Stomach (tissue), 19 donors: ENCODE measurements at places on chromosomes 11 and 22. TPM values are rescaled to one million over a fixed set of nuclear protein-coding genes. Genes with fewer than 3 reads are reported as not detected.

- DNase-seq: no peak
- H3K27ac ChIP-seq: peak overlapping the region; percentile 94
- no peaks in the 10 kb centered on the region for H3K36me3 ChIP-seq
Measured at GRCh38 chr11:60954421-60954820, 2.4 kb upstream of the SLC15A3 start.

GRCh38 chr11:117290809-117291396, at the start of gene BACE1-AS:
BACE1-AS (plus strand) TSS chr11:117291346.
- H3K4me3 ChIP-seq: no peak within 1 kb of the TSS
- H3K27ac ChIP-seq: no peak within 1 kb of the TSS
- H3K27me3 ChIP-seq: no peaks in the 10 kb centered on the region
- H3K36me3 ChIP-seq: peaks cover 33% of the 10 kb centered on the region
- no peaks in the 10 kb centered on the region for H3K4me1 ChIP-seq

DNA sequence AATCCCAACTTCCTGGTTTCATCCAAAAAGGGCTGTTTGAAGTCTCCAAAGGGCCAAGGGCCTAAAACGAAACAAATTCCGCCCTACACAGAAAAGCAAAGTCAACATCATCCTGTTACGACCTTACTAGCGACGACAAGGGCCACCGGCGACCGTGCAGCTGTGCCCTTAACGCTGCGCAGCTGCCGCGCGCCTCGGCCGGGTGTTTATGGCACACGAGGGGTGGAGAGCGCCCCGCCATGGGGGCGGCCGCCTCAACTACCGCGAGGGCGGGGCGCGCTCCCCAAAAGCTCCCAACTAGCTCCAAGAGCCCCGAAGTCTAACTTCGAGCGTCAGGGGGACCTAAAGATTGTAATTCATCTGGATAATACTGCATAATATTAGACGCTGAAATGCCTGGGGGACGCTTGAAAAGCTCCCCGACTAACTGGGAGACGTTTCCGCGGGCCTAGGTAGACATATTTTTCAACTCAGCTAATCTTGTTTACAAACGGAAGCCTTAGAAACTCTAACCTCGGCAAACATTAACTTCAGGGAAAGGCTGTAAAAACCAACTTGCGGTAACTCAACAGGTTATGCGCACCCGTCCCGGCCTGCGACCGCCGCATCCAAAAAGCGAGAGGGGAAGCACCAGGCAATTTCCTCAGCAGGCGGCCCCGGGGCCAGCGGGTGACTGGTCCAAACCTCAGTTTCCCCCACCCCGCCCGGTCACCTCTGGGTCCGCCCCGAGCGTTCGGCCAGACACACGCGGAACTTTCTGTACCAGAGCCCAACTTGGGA, 694 bp downstream of the TMEM123 start:
- peak overlapping the region; percentile 96 for H3K27ac ChIP-seq
- peaks cover 9% of the 10 kb centered on the region for H3K36me3 ChIP-seq
- peak overlapping the region; percentile 92 for H3K4me3 ChIP-seq
- no peaks in the 10 kb centered on the region for H3K27me3 ChIP-seq
- DNase-seq: peak; percentile 93
- peaks cover 77% of the 10 kb centered on the region for H3K4me1 ChIP-seq

DNA sequence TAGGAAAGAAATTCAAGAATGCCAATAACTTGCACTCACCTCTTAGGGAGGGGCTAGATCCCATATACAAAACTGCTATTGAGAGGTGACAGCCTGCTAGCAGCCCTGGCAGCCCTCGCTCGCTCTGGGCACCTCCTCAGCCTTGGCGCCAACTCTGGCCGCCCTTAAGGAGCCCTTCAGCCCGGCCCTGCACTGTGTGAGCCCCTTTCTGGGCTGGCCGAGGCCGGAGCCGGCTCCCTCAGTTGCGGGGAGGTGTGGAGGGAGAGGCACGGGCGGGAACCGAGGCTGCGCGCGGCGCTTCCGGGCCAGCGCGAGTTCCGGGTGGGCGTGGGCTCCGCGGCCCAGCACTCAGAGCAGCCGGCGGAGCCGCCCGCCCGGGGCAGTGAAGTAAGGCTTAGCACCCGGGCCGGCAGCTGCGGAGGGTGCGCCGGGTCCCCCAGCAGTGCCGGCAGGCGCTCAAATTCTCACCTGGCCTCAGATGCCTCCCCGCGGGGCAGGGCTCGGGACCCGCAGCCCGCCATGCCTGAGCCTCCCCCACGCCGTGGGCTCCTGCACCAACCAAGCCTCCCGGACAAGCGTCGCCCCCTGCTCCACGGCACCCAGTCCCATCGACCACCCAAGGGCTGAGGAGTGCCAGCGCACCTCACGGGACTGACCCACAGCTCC, 329.9 kb downstream of the FAM181B start:
- no peak overlapping the region for H3K4me3 ChIP-seq
- no peaks in the 10 kb centered on the region for H3K4me1 ChIP-seq
- no peaks in the 10 kb centered on the region for H3K36me3 ChIP-seq
- no peak for DNase-seq

DNA sequence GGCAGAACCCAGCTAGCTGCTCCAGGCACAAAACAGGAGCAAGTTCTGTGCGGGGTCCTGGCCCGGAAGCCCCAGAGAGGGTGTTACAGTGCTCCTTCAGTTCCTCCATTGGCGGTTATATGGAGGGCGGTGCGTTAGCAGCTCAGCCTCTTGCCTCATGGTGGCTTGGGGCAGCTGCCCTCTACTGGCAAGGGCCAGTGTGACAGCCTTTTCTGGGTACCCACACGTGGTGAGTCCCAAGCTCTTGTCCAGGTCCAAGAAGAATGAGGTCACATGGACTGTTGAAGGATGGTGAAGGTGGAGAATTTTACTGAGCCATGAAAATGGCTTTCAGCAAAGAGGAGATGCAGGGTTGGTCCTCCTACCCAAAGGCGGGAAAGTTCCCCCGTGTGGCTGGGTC, 100.5 kb downstream of the WT1 start:
- H3K4me3 ChIP-seq: no peak overlapping the region
- H3K27ac ChIP-seq: no peak overlapping the region
- no peaks in the 10 kb centered on the region for H3K36me3 ChIP-seq
- no peak for DNase-seq
- H3K27me3 ChIP-seq: no peaks in the 10 kb centered on the region

ACR gene
- total RNA-seq: not detected

DNA sequence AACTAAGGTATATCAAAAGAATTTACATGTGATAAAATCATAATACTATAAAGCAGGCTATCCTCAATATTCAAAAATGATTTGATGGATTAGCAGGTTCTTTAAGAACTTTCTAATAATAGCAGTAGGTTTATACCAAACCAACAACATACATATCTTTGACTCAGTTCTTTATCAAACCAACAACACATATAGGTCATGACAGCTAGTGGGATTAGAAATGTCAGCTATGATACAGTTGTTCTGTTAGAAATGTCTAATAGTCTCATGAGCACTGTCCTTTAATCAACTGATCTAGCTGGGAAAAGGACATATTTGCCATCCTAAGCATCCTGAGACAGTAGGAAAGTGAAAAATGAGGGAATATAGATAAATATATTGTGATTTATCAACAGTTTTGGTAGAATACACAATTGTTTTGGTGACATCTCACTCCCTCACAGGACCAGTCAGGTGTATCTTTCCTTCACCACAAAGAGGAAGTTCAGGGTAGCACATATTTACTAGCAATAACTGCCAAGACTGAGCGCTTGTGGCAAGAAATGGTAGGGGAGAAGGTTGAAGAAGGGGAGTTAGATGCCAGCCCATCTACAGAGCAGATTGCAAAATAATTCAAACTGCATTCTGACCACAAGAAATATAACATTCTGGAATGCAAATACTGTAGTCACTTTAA, 90.8 kb upstream of the APOA1 start:
- H3K27ac ChIP-seq: no peak overlapping the region
- H3K27me3 ChIP-seq: no peaks in the 10 kb centered on the region
- no peak overlapping the region for H3K4me3 ChIP-seq
- H3K36me3 ChIP-seq: peaks cover 7% of the 10 kb centered on the region
- no peak for DNase-seq

DNA sequence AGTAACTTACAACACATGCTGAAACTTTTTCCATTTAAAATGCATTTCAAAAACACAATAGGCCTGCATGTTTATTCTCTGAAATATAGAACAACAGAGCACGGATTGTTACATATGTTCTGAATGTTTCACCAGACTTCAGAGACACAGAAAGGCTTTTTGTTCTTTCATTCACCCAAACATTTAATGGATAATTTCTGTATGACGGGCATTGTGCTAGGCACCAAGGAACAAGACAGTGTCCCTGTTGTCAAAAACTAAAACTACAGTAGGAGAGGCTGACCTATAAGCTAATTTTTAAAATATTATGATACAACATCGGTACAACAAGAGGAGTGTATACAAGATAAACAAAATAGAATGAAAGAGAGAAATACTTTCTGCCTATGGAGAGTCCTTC, 81.9 kb upstream of the TEAD1 start:
- no peak for DNase-seq
- no peaks in the 10 kb centered on the region for H3K36me3 ChIP-seq
- no peak overlapping the region for H3K27ac ChIP-seq
- no peak overlapping the region for H3K4me3 ChIP-seq
- no peaks in the 10 kb centered on the region for H3K27me3 ChIP-seq

SOX6 gene
- 5.8 TPM for total RNA-seq

- no peak overlapping the region for H3K4me3 ChIP-seq
- no peak overlapping the region for H3K27ac ChIP-seq
- H3K4me1 ChIP-seq: no peaks in the 10 kb centered on the region
Measured at GRCh38 chr11:80911666-80912065, 1470.8 kb upstream of the TENM4 start.

DNA sequence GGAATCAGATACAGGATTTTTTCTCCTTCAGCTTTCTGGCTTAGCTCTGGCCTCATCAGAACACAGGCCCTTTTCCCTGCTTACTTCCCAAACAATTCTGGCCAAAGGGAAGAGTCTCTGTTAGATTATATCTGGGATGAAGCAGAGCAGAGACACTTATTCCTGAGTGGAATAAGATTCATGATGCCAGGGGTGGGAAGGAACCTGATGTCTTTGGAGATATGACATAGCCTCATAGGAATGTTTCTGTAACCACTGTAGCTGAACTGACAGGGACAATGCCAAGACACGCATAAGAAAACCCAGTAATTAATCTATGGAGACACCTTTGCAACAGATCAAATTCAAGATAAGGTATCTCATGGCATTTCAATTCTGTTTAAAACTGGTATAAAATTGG, 177.1 kb upstream of the RAG2 start:
- H3K27ac ChIP-seq: no peak overlapping the region
- no peaks in the 10 kb centered on the region for H3K27me3 ChIP-seq
- no peak for DNase-seq
- H3K36me3 ChIP-seq: no peaks in the 10 kb centered on the region

DNA sequence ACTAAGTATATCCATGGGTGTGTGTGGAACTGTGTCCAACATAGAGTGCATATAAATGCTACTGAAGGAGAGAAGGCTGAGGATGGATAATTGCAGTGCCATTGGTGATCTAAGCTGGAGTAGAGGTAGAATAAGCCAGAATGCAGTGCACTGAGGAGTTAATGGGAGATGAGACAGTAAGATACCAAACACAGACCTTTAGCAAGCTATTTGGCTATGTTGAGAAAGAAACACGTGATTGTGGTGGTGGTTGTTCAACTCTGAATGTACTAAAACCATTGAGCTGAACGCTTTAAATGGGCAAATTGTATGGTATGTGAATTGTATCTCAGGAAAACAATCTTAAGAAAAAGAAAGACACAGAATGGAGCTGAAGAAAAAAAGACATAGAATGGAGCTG, 22.8 kb downstream of the JAML start:
- no peak overlapping the region for H3K27ac ChIP-seq
- H3K36me3 ChIP-seq: no peaks in the 10 kb centered on the region
- no peaks in the 10 kb centered on the region for H3K27me3 ChIP-seq
- H3K4me3 ChIP-seq: no peak overlapping the region

CHRM1 gene
- total RNA-seq: 19.4 TPM

- no peaks in the 10 kb centered on the region for H3K27me3 ChIP-seq
- no peak for DNase-seq
- no peaks in the 10 kb centered on the region for H3K36me3 ChIP-seq
- no peaks in the 10 kb centered on the region for H3K4me1 ChIP-seq
- H3K4me3 ChIP-seq: no peak overlapping the region
- H3K27ac ChIP-seq: no peak overlapping the region
Measured at GRCh38 chr11:6841694-6842093, 3.8 kb upstream of the OR10A5 start.

DNA sequence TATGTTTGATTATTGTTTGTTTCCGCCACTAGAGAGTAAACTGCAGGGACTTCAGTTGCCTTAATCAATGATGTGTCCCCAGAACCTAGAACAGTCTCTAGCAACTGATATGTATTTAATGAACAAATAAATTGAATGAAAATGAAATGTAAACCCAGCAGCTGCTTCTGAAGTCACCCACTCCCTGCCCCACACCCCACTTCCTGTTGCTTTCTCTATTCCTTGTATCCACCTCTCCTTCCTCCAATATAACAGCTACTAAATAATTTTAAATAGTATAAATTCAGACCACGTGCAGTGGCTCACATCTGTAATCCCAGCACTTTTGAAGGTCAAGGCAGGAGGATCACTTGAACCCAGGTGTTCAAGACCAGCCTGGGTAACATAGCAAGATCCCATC, 15.8 kb downstream of the MYH9 start:
- peak overlapping the region; percentile 95 for H3K27ac ChIP-seq
- no peak overlapping the region for H3K4me3 ChIP-seq
- H3K4me1 ChIP-seq: peaks cover 98% of the 10 kb centered on the region
- no peaks in the 10 kb centered on the region for H3K27me3 ChIP-seq

BARX2 gene
- 3.6 TPM for total RNA-seq
